ENCODE measurements at places on chromosomes 13 and 19.
A peak's percentile ranks its signal among the peaks of the same experiment; 100 is the strongest.

GRCh38 chr19:41344162-41344561, 9.6 kb downstream of the TGFB1 start:
- DNase-seq, result no peak

- no peak for DNase-seq
These were observed 49.3 kb downstream of the COL4A2 start for GRCh38 chr13:110356362-110356761.

DNA sequence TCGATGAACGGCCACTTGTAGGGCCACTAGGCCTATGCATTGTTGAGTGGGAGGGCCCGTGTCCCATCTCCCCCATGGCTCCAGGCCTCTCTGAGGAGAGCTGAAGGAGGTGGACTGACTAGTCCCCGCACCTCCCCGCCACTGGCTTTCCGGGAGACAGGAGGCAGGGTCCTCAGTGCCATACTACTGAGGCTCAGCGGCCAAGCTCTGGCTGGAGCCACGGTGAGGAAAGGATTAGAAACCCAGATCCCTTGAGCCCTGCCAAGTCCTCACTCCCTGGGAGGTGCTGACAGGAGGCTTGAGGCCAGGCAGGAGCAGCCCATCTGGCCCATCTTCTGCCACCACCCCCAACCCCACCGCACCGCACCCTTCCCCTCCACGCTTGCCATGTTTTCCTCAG, 29.0 kb downstream of the CCDC8 start:
- DNase-seq, result no peak

DNA sequence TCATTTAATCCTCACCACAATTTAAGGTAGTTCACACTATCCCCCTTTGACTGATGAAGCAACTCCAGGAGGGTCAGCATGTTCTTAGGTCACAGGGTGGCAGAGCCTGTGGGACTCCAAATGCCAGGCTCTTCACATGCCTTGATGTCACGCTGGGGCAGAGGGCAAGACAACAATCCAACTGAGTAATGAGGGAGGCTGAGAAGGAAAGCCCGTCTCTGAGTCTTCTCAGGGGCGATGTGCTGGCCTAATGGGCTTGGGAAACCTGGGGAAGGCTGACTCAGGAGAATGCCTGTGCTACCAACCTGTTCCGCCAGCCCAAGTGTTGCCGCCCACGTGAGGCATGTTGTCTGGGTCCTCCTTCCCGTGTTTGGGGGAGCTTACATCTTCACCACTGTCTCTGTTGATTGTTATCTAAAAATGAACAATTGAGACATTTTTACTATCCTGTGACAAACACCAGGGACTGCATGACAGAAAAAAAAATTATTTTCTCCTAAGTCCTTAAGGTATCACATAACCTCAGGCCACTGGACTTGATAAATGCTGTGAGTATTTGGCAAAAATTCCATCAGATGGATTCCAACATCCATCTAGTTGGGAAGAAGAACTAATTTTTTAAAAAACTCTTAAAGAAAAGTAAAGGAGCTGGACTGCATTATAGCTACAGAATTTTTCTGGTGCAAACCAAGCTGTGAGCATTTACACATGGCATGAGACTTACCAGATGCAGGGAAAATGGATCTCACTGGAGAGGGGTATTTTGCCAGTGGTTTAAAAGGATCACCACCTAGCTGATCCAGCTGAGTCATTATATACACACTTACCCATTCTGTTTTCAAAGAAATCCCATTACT, 157.5 kb downstream of the RGCC start:
- peak; percentile 45 for DNase-seq

DNA sequence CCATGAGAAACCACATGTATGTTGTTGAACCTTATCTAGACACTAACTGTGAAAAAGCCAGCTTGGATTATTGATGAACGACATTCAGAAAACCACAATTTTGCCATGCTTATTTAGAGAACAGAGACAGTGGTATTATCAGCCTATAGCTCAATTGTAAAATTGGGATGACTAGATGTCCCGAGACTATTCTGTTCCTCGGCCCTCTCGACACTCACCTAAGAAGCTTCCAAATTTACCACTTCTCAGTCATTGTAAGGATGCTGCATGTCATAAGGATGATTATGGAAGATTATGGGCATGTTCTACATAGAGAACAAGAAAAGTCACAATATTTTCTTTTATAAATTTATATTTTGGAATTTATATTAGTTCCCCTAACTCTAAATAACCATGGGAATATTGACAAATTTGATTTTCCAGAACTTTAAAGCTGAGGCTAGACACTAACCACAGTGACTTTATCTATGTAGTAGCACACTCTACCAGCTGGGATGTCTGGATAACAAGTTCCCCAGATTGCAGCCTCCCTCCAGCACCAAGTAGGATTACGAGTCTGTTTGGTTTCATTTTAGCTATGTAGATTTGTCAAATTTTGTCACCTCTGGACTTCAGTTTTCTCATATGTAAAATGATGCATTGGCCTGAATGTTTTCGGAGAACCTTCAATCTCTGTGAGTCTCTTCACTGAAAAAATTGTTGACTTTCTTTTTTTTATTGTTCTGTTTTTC, 513.6 kb downstream of the IRS2 start:
- peak; percentile 16 for DNase-seq

DNA sequence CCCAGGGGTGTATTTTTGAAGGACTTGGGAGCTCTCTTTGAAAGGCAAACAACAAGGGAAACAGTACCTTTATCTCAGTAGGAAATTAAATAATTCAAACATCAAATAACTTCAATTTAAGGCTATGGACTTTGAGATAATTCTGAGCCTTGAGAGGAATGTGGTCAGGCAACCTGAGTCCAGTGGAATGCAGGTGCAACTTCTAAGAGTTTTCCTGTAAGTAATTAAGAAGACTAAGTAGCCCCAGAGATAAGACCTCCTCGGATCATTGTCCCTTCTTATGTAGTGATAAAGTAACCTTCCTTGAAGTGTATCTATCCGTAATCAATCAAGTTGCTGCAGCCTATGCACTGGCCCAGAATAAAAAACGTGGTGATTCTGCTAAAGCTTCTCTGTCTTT, 29.2 kb downstream of the ZNF701 start:
- DNase-seq, result no peak

DNA sequence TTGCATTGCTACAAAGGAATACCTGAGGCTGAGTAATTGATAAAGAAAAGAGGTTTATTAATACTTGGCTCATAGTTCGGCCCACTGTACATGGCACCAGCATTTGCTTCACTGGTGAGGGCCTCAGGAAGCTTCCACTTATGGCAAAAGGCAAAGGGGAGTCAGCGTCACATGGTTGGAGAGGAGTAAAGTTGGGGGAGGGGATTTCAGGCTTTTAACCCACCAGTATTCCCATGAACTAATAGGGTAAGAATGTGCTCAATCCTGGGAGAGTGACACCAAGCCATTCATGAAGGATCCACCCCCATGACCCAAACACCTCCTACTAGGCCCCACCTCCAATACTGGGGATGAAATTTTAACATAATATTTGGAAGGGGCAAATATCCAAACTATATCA, 82.5 kb upstream of the MYCBP2 start:
- DNase-seq, result peak; percentile 6

DNA sequence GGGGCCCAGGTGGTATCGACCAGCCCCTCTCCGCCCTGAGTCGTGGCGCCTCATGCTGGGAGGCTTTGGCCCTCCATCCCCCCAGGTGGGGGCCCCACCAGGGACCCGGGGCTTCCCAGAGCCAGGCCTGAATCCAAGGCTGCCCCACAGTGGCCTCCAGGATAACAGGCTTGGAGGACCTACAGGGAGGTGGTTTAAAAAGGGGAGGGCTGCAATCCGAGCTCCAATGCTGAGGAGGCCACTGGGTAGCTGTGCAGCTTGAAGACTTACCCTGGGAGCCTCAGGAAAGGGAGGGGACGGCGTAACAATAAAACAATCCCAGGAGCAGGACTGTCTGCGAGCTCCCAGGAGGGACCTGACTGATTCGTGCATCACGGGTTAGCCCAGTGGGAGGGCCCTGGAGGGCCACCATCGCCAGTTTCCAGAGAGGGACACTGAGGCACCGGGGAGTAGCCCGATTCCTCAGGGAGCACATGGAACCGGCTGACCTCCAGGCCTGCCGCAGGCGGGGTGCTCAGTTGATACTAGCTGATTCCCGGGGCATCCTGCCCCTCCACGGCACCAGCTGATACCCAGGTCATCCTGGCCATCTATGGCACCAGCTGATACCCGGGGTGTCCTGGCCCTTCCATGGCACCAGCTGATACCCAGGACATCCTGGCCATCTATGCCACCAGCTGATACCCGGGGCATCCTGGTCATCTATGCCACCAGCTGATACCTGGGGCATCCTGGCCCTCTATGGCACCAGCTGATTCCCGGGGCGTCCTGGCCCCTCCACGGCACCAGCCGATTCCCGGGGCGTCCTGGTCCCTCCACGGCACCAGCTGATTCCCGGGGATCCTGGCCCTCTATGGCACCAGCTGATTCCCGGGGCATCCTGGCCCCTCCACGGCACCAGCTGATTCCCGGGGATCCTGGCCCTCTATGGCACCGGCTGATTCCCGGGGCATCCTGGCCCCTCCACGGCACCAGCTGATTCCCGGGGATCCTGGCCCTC, 3.7 kb upstream of the C2CD4C start:
- DNase-seq, result no peak

- DNase-seq, result peak; percentile 54
These were observed 7.1 kb upstream of the ERVV-2 start for GRCh38 chr19:53037101-53038097.

DNA sequence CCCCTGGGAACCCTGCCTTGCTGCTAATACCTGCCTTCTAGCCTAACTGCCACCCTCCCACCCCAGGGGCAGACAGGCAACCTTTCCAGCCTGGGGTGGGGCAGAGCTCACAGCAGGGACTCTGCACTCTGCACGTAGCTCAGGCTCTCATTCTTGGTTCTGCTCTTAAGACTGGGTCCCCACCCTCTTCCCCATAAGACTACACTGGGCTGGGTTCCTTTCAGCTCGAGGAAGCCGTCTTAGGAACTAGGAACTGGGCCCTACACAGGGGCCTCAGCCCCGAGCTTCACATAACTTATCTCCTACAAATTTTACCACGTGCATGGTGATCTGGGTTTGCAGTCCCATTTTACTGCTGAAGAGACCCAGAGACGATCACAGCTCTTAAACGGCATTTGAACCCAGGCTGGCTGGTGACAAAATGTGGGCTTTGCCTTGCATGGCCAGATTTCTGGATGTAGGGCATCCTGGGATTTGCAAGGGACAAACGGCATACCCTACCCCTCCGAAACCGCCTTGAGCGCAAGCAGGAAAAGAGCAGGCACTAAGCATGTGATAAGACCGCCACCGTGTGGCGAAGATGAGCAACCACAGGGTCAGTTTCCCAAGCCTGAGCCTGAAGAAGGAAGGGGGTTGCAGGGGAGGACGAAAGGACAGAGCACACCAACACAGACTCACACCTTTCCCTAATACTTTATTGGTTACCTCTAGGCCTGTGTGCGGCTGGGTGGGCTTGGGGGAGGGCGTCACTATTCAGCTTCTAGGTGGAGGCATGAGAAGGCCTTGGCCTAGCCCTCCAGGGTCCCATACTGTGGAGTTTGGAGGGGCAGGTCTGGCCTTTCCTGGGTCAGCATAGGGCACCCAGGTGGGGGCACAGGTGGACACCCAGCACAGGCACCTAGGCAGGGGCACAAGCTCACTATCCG, 5.1 kb downstream of the JUNB start:
- peak; percentile 79 for DNase-seq

All from EL (cell line).